H9 (cell line): ENCODE measurements at places on chromosomes 3 and 15. TPM values are rescaled to one million over a fixed set of nuclear protein-coding genes. Genes with fewer than 3 reads are reported as not detected.

The CLDN11 gene
- 1.7 and 2.4 TPM in 2 replicates for total RNA-seq

The EFL1 gene
- total RNA-seq = 27.8 and 29.4 TPM in 2 replicates

The A4GNT gene
- total RNA-seq = not detected in 2 replicates

The ANXA2 gene
- 126 and 127 TPM in 2 replicates for total RNA-seq

The MUC4 gene
- total RNA-seq = 0.70 and 1.2 TPM in 2 replicates

The SAMD7 gene
- not detected in 2 replicates for total RNA-seq

The LRRN1 gene
- total RNA-seq = 269 and 271 TPM in 2 replicates

The COLQ gene
- 0.61 and 1.1 TPM in 2 replicates for total RNA-seq

The PPP1R14D gene
- total RNA-seq = not detected in 2 replicates

The MYRIP gene
- total RNA-seq = 1.8 and 2.2 TPM in 2 replicates

DNA sequence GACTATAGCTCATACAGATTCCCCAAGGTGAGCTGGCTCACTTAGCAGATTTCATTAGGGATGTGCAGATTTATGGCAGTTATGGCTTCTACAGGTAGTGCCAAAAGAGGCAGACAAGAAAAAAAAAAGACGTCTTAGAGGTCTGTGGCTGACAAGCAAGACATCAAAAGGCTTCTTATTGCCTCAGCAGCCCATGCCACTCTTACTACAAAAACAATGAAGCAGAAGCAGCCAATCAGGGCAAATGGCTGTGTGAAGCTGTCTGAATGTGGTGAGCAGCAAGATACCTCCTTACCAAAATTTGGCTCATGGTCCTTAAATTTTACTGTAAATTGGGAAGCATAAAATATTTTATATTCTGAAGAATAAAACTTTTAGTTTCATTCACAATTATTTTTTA, 557.5 kb upstream of the GOLIM4 start:
- H3K4me3 ChIP-seq = no peak overlapping the region
- no peaks in the 10 kb centered on the region; the same call in 1 of the 2 replicates for H3K4me1 ChIP-seq
- no peak overlapping the region for H3K27ac ChIP-seq
- no peak for DNase-seq

- H3K4me1 ChIP-seq = peaks cover 5% of the 10 kb centered on the region; the same call in 1 of the 2 replicates
- no peak for DNase-seq
- H3K4me3 ChIP-seq = peak overlapping the region; percentile 66
These were observed 659 bp downstream of the GADL1 start for GRCh38 chr3:30893678-30894325.

GRCh38 chr3:354432-354831, 157.9 kb downstream of the CHL1 start:
- H3K4me1 ChIP-seq = no peaks in the 10 kb centered on the region
- H3K36me3 ChIP-seq = no peaks in the 10 kb centered on the region
- H3K27ac ChIP-seq = no peak overlapping the region
- H3K4me3 ChIP-seq = no peak overlapping the region
- peak; percentile 42 for DNase-seq
- H3K27me3 ChIP-seq = no peaks in the 10 kb centered on the region

- no peaks in the 10 kb centered on the region for H3K4me1 ChIP-seq
- peak overlapping the region; percentile 72; the same call in 2 of the 3 replicates for H3K4me3 ChIP-seq
- no peak for DNase-seq
- no peaks in the 10 kb centered on the region; the same call in 2 of the 3 replicates for H3K36me3 ChIP-seq
These were observed 34.5 kb downstream of the ZIC4 start for GRCh38 chr3:147371771-147372340.

DNA sequence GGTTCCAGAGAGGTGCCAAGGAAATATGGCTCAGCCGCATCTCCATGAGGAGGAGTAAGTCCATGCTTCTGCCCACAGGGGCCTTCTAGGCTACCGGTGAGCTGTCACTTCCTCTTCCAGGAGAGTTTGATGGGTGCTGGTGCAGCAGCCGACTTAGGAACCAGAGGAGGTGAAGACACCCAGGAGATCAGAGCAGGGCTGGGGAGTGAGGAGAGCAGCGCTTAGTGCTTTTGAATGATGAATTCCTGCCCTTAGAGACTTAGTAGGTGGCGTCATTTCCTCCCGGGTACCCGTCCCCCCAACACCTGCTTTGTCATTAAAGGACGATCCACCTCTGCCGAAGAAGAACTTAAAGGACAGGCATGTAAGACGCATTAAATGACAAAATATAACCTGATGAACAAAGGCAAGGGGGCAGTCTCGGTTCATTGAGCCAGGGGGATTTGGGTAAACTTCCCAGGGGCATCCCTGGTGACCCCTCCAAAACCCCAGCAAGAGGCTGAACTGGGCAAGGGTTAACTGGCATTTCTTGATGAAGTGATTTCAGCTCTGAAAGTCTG, 67.6 kb downstream of the HES1 start:
- no peak overlapping the region for H3K27ac ChIP-seq
- H3K36me3 ChIP-seq = no peaks in the 10 kb centered on the region
- no peaks in the 10 kb centered on the region; the same call in 1 of the 2 replicates for H3K27me3 ChIP-seq
- peak; percentile 36 for DNase-seq
- 0 out of 2 replicates have a peak, but pooled peaks cover 2% of the 10 kb centered on the region for H3K4me1 ChIP-seq

DNA sequence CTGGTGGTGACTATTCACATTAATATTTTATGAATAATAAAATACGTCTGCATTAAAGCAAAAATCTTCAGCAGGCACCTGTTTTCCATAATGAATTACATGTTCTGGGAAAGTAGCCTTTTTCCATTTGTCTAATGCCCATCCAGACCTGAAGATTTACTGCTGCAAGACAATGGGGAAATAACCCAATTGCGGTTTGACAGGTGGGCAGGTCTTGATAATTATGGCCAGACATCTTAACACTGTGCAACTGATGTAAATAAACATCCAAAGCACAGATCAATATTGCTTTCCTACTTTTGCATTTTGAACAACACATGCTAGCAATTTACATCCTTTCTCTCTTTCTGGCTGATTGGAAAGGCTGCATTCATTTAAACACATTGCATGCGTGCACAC, 173.9 kb downstream of the MEIS2 start:
- no peaks in the 10 kb centered on the region for H3K36me3 ChIP-seq
- DNase-seq = no peak
- H3K4me1 ChIP-seq = no peaks in the 10 kb centered on the region; the same call in 1 of the 2 replicates
- H3K27me3 ChIP-seq = no peaks in the 10 kb centered on the region
- H3K4me3 ChIP-seq = no peak overlapping the region

DNA sequence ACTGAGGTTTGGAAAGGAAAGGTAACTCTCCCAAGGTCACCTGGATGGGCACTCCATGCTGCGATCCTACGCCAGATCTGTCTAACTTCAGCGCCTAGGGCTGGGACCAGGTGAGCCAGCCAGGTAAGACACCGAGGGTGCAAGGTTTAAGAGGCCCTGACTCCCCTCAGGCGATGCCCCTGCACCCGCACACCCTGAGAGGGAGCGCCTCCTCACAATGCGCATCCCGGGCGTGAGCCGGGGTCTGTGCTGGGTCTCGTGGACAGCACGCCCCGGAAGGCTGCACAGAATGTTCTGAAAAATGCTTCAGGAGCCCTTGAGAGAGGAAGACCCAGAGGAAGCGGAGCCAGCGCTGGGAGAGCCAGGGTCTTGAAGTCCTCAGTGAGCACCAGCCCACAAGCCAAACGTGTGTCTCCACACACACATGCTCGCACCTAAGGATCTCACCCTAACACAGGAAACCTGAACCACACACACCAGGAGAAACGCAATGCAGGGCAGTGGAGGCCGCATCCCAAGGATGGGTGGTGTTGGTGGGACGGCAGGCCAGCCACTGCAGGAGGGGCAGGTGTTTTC, 142.0 kb downstream of the ADAMTS17 start:
- DNase-seq = no peak
- no peaks in the 10 kb centered on the region for H3K4me1 ChIP-seq
- H3K36me3 ChIP-seq = no peaks in the 10 kb centered on the region

- no peak overlapping the region for H3K4me3 ChIP-seq
- no peaks in the 10 kb centered on the region; the same call in 1 of the 2 replicates for H3K4me1 ChIP-seq
- peak; percentile 63 for DNase-seq
- H3K27ac ChIP-seq = no peak overlapping the region
- H3K36me3 ChIP-seq = peaks cover 10% of the 10 kb centered on the region
These were observed 54.6 kb downstream of the CCR4 start for GRCh38 chr3:33006081-33006480.

GRCh38 chr15:70480196-70480856, 283.0 kb downstream of the UACA start:
- no peaks in the 10 kb centered on the region for H3K27me3 ChIP-seq
- H3K4me3 ChIP-seq = no peak overlapping the region
- H3K27ac ChIP-seq = no peak overlapping the region

DNA sequence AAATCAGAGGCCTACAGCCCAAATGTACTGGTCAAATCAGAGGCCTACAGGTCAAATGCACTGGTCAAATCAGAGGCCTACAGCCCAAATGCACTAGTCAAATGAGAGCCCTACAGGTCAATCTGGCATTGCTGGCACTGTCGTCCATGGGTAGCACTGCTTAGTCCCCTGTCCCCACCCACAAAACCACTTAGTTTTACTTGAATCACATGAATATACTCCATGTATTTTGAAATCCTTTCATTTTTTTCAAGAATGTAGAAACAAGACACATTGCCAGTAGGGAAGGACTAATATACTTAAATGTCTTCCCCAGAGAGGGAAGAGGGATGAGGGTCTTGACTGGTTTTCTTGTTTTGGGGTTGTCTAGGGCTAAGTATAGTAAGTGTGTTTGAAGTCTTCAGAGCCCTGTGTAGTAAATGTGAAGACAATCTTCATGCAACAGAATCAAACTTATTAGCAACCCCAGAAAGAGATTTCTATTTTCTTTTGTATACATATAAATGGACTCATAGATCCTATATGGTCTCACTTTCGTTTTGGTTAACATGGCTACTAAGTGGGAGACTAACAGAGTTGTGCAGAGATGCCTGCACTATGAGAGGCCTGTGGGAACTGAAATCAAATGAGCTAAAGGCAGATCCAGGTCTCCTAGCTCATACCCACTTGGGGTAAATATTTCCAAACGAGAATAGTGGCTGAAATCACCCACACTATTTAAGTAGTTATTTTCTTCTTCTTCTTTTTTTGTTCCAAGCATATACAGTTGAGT, 38.3 kb upstream of the DCUN1D1 start:
- no peaks in the 10 kb centered on the region for H3K4me1 ChIP-seq
- DNase-seq = no peak
- H3K27me3 ChIP-seq = no peaks in the 10 kb centered on the region
- peaks cover 4% of the 10 kb centered on the region; the same call in 2 of the 3 replicates for H3K36me3 ChIP-seq
- H3K4me3 ChIP-seq = no peak overlapping the region

GRCh38 chr15:38048001-38048455, 113.6 kb downstream of the TMCO5A start:
- H3K4me1 ChIP-seq = no peaks in the 10 kb centered on the region
- H3K27me3 ChIP-seq = no peaks in the 10 kb centered on the region
- no peak overlapping the region for H3K27ac ChIP-seq

DNA sequence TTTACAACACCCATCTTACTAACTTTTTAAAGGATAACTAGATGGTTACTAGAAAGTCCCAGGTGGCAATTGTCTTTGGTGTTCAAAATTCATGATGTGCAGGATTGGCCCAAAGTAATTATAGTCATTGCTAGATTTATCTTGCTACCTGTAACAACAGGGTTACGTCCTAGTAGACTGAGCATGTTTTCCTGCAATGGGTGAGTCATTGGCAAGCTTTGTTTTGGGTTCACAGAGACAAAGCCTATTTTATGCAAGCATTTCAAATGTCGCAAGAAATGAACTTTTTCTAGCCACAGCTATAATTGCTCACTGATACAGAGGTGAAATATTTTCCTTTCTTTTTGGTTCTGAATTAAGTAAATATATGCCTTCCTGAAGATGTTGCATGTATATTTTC, 267.6 kb downstream of the AGBL1 start:
- H3K27ac ChIP-seq = no peak overlapping the region
- H3K36me3 ChIP-seq = no peaks in the 10 kb centered on the region
- no peak for DNase-seq
- H3K4me3 ChIP-seq = no peak overlapping the region
- H3K4me1 ChIP-seq = no peaks in the 10 kb centered on the region
- H3K27me3 ChIP-seq = no peaks in the 10 kb centered on the region

- H3K4me1 ChIP-seq = no peaks in the 10 kb centered on the region
- H3K4me3 ChIP-seq = no peak overlapping the region
- peaks cover 11% of the 10 kb centered on the region for H3K36me3 ChIP-seq
These were observed 987.0 kb downstream of the NTRK3 start for GRCh38 chr15:87269566-87269965.

DNA sequence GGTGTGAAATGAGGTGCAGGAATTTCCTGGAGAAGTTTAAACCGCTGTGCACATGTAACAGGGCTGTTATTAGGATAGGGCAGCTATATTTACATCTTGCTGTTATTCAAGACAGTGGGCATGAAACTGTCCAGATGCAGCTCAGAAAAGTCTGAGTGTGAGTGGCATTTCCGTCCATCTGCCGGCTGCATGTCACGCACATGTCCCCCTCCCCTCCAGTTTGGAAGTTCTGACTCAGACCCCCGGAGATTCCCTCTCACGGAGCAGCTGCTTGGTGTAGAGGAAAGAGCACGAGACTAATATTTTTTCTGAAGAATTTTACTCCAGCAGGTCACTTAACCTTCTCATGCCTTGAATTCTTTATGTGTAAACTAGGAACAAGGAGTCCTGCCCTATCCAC, 69.8 kb downstream of the FEM1B start:
- H3K36me3 ChIP-seq = no peaks in the 10 kb centered on the region
- DNase-seq = no peak
- no peak overlapping the region for H3K4me3 ChIP-seq
- H3K27me3 ChIP-seq = no peaks in the 10 kb centered on the region

- H3K36me3 ChIP-seq = no peaks in the 10 kb centered on the region
- no peak for DNase-seq
- no peak overlapping the region for H3K27ac ChIP-seq
- H3K4me1 ChIP-seq = no peaks in the 10 kb centered on the region; the same call in 1 of the 2 replicates
These were observed 105.5 kb downstream of the STRIT1 start for GRCh38 chr3:155188031-155188430.

DNA sequence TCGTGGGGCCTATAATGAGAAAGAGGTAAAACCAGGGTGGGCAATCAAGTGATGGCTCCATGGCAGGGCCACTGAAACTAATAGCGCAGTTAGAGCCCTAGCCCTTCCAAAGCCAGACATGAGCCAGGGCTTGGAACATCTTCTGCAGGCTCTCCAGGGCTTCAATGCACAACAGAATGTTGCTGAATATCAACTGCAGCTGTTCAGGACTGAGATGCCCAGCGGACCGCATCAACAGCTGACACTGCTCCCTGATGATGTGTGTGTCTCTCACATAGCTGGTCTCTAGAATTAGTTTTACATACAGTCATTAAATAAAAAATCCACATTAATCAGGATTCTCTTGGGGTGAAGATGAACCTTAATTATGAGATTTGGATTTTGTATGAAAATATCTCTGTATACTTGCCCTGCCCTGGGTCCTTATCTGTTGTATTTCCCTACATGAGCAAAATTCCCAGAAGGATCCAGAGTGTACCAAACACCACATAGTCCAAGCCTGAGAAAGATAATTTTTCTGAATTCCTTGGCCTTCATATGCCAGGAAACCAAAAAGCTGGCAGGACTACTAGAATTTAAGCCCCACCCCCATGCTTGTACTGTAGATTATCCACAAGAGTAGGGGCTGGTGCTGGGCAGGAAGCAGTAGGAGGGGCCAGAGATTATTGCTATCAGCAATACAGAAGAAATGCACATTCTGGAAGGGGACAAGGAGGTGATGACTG, 7.7 kb upstream of the GOLGB1 start:
- no peak overlapping the region for H3K4me3 ChIP-seq
- DNase-seq = no peak
- no peaks in the 10 kb centered on the region for H3K36me3 ChIP-seq

- H3K4me3 ChIP-seq = no peak overlapping the region
- no peaks in the 10 kb centered on the region for H3K36me3 ChIP-seq
- H3K27ac ChIP-seq = no peak overlapping the region
- no peaks in the 10 kb centered on the region for H3K27me3 ChIP-seq
These were observed 9.7 kb upstream of the PCOLCE2 start for GRCh38 chr3:142898346-142899213.

- no peaks in the 10 kb centered on the region for H3K36me3 ChIP-seq
- no peak overlapping the region for H3K4me3 ChIP-seq
- no peaks in the 10 kb centered on the region for H3K4me1 ChIP-seq
These were observed 66.1 kb downstream of the RPN1 start for GRCh38 chr3:128584412-128585020.
